RPMI7951 (cell line): ENCODE measurements at places on chromosomes 3 and 15.

DNA sequence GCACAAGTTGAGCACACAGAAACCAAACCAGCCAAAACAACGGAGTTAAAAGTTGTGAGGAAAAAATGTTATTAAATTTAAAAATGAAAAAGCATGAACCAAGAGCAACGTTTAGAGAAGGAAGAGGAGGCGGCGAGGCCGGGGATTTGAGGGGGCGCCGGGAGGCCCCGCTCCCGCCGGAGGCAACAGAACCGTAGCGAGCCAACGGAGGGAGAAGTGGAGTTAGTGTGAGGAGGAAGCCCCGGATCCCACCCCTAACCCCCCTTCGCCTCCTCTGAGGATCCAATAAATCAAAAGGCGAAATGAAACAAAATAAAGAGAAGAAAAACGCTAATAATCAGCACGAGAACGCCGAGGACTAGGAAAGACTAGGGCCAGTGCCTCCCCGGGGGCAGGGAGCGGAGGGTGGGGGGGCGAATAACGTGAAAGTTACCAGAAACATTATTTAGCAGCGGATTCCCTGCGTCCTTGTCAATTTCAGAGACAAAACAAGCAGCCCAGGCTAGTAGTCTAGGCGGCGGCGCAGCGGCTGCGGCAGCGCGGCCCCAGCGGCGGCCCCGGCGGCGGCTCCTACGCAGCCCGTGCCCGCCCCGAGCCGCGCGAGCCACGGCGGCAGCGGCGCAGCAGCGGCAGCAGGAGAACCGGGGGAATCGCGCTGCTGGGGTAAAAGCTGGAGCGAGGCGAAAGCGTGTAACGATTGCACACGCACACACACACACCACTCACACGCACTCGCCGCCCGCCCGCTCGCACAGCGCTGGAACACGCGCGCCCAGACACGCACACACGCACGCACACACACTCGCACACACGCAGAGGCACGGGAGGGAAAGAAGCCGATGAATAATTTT is 1.7 kb downstream of the MEIS2 start:
- DNase-seq: peak; percentile 60

DNA sequence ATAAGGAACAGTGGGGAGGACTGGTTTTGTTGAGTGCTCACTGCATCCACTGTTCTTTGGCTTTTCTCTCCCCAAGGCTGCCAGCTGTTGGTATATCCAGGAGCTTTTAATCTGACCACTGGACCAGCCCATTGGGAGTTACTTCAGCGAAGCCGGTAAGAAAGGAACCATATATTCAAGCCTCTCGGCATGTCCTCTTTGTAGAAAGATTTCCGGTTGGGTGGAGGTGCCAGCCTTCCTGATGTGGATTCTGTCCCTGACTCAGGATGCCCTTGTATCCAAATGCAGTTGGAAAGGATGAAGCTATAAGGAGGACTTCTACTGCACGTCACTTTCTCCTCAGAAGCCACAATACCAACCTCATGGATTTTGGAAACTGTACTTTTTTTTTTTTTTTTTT is 14.2 kb downstream of the NIT2 start:
- no peak for DNase-seq

DNA sequence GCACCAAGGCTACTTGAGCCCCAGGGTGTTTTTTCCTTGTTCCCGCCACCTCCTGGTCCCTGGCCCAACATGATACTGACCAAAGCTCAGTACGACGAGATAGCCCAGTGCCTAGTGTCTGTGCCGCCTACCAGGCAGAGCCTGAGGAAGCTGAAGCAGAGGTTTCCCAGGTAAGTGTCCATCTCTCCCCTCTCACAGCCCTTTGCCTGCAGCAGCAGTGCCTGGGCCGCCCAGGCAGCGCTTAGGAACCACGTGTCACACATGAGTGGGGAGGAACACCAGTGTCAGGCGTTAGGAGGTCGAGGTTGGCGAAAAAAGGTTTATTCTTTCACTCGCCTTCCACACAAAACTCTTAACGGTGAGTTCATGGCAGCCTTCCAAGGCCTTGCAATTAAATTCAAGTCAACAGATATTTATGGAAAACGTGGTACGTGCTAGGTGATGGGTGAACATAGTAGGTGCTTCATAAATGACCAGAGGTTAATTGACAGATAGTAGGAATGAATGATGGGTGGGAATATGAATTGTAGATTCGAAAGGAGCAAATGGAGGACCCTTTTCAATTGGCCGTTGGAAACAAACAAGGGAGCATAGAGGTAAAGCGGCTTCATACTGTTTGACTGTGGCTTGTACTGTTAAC is 486 bp downstream of the CDIN1 start:
- peak; percentile 47 for DNase-seq

- no peak for DNase-seq
Measured at GRCh38 chr15:100737214-100737613, 134.8 kb downstream of the ASB7 start.

- DNase-seq: no peak
Measured at GRCh38 chr3:28019740-28020139, 221.7 kb upstream of the CMC1 start.

- DNase-seq: no peak
Measured at GRCh38 chr15:68314563-68314962, 37.0 kb downstream of the FEM1B start.

DNA sequence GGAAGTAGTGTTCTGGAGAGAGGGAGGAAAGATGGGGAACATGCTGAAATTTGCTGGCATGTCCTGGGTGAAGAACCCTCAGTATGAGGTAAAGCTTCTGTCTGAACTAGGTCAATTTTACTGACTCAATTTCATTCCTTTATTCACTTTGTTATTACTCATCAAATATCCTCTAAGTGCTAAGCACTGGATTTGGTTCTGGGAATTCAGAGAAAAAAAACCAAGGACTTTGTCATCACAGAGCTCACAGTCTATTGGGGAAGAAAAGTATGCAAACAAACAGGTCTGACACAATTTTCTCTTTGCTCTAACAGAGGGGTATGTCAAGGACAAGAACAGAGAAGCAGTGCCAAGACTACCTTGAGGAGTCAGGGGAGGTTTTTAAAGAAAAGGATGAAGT is 68.0 kb downstream of the TFG start:
- no peak for DNase-seq

- DNase-seq: peak; percentile 82
Measured at GRCh38 chr15:23565395-23566070, at the start of gene MKRN3. MKRN3 (plus strand) TSS chr15:23565674; CDS start chr15:23565783, 109 bp downstream.

DNA sequence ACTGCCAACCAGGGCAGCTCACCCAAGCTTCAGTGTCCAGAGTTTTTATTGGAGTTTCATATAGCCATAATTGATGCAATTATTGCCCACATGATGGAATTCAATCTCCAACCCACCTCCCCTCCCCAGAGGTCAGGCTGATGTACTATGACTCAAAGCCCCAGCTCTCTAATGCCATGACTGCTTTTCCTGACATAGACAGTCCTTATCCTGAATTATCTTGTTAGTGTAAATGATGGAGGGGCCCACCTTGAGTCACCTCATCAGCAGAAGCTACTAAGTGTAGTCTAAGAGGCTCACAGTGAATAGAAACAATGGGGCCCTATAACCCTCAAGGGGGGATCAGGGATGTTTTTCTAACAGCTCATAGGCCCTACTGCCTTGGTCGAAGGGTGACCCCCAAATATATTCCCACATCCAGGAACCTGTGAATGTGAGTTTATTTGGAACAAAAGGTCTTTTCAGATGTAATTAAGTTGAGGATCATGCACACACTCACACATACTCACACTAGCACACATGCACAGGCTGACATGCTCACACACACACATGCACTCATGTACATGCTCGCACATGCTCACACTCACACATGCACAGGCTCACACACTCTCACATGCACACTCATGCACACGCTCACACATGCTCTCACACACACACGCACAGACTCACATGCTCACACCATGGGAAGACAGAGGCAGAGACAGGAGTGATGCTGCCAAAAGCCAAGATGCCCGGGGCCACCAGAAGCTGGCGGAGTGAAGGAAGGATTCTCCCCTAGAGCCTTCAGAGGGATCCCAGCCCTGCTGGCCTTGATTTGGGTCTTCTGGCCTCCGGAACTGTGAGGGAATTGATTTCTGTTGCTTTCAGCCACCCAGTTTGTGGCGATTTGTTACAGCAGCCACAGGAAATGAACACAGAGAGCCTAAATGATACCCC is 131.2 kb upstream of the SMAD3 start:
- no peak for DNase-seq

DNA sequence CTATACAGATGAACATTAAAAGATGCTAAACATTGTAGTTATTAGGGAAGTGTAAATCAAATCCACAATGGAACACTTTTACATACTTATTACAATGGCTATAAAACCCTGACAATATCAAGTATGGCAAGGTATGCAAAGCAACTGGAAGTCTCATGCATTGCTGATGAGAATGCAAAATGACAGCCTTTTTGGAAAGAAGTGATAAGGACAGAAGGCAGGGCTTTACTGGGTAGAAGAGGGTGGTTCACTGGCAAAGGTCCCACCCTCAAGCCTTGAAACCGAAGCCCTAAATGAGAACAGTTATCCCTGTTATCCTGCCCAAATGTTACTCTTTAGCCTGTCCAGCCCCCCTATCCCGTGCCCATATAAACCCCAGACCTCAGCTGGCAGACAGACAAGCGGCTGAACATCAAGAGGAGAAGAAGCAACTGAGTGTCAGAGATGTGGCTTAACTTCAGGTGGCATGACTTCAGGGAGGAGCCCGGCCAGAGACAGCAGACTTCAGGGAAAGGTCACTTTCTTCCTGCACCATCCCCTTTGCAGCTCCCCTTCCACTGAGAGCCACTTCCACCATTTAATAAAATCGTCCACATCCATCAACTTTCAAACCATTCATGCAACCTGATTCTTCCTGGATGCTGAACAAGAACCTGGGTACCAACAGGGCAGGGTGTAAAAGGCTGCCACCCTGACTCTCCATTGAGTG is 732 bp upstream of the GCSAM start:
- no peak for DNase-seq

- no peak for DNase-seq
Measured at GRCh38 chr3:38140326-38141172, 2.1 kb downstream of the MYD88 start.

- DNase-seq: no peak
Measured at GRCh38 chr3:4478261-4478660, 11.2 kb upstream of the SUMF1 start.

GRCh38 chr3:12948891-12949711 is 107.7 kb upstream of the RPL32 start:
- DNase-seq: peak; percentile 95
